ENCODE measurements at places on chromosomes 6 and 20.

DNA sequence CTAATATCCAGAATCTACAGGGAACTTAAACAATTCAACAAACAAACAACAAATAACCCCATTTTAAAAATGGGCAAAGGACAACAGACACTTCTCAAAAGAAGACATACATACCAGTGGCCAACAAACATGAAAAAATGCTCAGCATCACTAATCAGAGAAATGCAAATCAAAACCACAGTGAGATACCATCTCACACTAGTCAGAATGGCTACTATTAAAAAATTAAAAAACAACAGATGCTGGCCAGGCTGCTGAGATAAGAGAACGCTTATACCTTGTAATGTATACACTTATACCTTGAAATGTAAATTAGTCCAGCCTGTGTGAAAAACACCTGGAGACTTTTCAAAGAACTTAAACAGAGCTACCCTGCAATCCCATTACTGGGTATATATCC, 166.8 kb downstream of the IBTK start:
- no peak for DNase-seq

- DNase-seq = no peak
These were observed 156.4 kb upstream of the PDE10A start for GRCh38 chr6:165819394-165819793.

DNA sequence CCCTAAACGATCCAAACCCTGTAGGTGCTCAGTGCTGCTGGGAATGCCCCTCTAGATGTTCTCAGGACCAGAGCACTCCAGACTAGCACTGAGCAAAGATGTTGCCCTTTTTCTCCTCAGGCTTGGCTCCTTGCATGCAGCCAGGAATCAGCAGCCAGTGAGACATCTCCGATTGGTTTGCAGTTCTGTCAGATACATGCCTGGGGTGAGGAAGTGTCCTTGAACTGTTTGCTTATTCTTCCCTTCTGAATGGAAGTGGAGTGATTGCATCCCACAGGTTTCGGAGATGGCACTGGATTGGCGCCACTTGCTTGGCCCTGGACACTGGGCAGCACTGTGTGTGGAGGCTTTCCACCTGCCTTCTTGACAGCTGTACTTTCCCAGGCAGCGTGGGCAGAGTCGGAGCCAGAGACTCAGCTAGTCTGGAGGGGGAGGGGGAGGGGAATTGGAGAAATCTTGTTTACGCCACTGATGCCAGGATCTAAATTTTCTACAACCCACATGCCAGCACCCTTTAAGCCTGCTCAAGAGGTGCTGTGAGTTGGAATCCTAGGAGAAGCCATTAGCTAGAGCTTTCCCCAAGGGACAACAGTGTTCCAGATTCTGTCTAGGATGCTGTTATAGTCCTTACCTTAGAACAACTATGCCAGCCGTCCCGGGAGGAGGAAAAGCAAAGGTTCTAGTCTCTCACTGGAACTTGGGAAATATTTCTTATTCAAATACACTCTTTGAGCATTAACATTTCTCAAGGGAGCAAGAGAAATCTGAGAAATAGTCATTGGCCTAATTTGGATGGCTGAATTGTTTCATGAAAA, 49.2 kb upstream of the SASH1 start:
- DNase-seq = no peak

- no peak for DNase-seq
These were observed 169.3 kb upstream of the JARID2 start for GRCh38 chr6:15076565-15076964.

DNA sequence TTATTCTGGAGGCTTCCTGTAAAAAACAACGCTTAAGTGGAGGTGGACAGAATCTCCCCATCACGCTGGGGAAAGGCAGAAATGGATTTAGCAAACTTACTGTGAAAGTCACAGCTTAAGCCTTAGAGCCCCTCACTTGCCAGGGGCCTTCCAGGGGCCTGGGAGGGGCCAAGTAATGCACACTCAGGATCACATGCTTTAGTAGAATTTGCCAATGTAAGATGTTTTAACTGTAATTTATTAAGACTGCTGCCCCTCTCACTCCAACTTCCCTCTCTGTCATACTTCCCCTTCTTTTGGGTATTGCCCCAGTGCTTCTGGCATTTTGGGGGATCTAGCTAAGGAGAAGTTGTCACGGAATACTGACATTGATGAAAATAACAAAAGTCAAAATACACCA, 12.6 kb upstream of the ADA start:
- no peak for DNase-seq

GRCh38 chr6:124870611-124871459, 91.4 kb upstream of the RNF217 start:
- DNase-seq = no peak

DNA sequence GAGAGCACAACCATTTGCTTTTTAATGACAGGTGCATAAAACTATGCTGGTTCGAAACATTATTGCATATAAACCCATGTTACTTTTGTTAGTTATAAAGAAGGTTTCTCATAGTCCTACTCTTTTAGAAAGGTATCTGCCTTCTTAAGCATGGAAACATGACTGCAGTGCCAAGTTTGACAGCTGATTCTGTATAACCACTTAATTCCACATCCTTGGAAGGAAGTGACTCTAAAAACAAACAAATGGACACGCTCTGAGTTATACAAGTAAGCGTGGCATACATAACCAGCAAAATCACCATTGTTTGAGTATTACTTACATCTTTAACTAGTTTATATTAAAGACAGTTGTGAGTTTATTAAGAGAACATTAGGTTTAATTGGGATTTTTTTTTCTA, 125.0 kb upstream of the HDGFL1 start:
- DNase-seq = no peak

DNA sequence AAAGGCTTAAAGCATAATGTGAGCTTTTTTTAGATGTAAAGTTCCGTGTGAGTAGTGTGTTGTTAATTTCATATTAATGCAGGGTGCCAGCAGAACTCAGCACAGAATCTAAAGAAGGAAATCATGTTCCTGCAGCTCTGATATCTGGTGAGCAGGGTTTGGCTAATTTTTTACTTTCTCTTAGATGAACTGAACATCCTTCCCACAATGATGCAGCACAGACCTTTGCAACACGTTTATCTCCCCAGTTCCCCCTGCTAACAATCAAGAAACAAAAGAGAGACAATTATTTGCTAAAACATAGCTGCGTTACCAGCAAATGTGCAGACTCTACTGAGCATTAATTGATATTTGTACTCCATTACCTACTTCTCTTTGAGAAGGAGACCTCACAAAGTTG, 39.1 kb upstream of the ATXN1 start:
- no peak for DNase-seq

DNA sequence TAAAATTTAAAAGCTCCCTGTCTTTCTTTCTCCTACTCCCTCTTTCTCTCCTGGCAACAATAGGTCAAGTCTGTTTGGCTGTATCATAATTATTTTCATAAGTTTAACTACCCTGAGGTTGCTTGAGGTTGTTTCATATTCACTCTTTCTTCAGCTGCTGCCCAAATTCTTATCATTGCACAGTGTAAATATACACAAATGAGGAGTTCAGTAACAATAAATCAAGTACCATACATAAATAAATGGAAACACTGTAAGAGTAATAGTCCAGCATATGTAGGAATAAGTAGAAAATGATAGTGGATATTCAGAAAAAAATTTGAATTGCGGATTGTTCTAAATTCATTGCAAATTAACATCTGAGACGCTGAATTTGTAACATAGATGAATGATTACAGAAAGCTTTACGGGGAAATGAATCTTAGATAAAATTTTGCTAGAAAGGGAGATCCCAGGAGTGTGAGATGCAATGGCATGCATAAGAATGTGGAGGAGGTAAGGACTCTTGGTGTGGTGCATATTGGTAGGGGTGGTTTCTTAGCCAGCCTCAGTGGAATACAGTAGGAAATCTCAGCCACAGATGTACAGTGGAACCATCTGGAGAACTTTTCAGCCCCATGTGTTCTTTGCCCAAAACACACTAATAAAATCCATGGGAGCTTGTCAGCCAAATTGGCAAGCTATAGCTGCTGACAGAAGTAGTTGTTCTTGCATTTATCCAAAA, 480.7 kb downstream of the HTR1B start:
- no peak for DNase-seq

DNA sequence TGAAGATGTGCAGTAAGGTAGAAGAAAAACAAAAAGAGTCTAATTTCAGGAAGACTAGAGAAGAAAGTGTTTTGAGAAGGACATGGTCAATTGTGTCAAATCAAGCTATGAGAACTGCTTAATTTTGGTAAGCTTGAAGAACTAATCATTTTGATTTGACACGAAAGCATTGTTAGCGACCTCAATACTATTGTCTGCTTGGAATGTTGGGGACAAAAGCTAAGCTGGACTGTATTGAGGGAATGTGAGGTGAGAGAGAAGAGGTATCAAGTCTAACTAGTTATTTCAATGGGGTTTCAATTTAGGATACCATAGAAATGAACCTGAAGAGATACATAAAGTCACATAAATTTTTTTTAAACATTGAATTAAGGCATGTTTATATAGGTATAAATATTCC, 309.8 kb downstream of the GRIK2 start:
- DNase-seq = no peak

DNA sequence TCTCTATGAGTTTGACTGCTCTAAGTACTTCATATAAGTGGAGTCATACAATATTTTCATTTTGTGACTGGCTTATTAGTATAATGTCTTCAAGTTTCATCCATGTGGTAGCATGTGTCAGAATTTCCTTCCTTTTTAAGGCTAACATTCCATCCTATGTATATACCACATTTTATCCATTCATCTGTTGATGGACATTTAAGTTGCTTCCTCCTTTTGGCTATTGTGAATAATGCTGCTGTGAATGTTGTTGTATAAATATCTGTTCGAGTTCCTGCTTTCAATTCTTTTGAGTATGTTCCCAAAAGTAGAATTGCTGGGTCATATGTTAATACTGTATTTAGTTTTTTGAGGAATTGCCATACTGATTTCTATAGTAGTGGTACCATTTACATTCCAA, 79.5 kb downstream of the PTPRA start:
- no peak for DNase-seq

DNA sequence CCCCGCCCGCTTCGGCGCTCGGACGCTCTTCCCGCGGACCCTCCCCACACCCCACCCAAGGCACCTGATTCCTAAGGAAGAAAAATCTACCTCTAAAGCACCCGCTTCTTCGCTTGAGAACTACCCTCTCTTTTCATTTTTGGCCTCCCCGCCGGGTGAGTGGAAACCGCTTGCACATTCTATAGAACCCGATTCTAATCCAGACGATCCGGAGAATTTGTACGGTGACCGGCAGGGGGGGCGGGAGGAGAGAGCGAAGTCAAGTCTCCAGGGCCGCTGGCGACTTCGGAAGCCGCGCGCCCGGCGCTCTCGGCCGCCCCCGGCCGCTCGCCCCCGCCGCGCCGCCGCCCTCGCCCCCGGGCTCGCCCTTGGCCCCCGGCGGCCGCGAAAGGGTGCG, at the start of gene RBM24:
Gene RBM24, plus strand, starts transcription at position 262 of the 397 bp plus-strand sequence. CDS start 221 bp downstream, outside the sequence.
- DNase-seq = peak; percentile 43

DNA sequence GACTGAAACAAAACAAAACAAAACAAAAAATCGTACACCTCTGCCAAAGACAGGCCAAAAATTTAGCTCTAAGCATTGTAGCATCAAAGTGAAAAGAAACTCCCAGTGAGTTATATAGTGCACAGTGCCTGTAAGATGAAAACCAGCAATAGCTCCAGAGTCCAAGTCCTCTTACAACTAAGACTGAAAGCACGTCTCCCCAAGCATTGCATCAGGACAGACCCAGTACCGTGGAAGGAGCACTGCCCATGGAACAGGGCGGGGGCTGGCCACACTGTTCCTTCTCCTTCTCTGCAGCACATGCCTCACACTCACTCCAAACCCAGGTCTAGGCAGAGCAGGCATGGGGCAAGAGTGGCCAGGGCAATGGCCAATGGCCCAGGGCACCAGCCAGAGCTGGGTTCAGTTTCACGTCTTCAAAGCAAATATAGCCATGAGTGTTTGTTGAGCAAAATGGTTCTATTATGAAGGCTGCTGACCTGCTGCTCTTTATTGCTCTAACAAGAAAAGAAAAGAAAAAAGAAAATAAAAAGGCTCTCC, 72.2 kb upstream of the PBOV1 start:
- no peak for DNase-seq
